ENCODE measurements at places on chromosomes 5 and 9.

- DNase-seq: no peak
Observed at GRCh38 chr5:66538126-66538525, 58.1 kb upstream of the MAST4 start.

- DNase-seq: no peak
Observed at GRCh38 chr9:136659861-136660784, 2.6 kb upstream of the EGFL7 start.

- DNase-seq: no peak
Observed at GRCh38 chr9:70954126-70954525, 167.3 kb downstream of the TRPM3 start.

GRCh38 chr9:136057236-136058081, 37.6 kb downstream of the NACC2 start:
- no peak for DNase-seq

DNA sequence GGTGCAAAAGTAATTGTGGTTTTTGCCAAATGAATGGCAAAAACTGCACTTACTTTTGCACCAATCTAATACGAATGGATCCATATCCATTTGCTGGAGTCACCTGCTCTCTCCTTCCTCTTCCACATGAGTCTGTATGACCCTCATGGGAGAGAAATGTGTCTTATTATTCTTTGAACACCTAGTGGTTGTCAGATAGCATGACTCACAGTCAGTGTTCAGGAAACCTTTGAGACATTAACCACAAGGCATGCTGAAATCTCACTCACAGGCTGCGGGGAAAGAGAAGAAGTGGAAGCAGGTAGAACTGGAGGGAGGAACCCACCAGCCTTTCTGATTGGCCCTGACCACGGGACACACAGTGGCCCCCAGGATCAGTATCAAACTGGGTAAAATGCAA, 222.8 kb upstream of the KLF4 start:
- DNase-seq: no peak

DNA sequence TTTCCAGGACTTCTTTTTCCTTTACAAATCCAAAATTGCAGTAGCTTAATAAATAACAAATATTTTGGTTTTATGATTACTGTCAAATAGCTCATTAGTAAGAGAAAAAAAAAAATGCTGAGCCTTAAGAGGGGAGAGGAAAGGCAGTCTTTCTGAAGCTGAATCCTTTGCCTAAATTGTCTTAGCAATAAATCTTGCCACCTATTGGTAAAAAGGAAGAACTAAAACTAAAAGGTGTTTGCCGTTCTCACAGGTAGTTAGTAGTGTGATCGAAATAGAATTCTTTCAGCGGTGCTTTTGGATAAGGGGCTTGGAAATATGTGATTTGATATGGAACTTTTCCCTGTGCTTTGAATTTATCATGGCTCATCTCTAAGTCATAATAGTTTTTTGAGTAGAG, 31.2 kb downstream of the PIK3R1 start:
- no peak for DNase-seq

DNA sequence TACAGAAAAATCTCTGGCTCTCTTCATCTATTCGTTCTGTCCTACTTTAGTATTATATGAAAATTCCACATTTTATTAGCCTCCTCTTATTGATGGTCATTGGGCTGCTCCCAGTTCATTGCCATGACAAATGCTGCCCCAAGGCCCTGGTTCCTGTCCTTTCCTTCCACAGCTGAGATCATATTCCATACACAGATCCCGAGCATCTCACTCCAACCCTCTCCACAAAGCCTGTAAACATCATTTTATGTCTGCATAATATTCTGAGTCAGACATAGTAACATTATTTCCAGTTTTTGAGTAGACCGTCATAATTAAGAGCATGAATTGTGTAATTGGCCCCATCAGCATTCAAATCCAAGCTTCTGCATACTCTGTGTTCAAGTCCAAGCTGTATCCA, 86.3 kb downstream of the MVB12B start:
- DNase-seq: no peak

DNA sequence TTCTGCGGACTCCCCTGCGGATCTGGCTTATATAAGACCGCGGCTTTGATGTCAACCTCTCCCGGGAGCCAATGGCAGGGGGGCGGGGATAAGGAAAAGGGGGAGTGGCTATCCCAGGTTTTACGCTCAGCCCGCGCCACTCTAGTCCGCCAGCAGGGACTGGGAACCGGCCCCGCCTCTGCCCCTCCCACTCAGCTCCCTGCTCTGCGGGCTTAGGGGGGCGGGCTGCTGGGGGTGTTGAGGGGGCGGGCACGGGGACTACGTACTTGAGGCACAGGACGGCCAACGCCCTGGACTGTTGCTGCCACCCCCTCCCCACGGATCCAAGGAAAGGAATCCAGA, at the start of gene HAND1:
HAND1 (minus strand) TSS at position 4 of the 342 bp plus-strand sequence. CDS start 219 bp downstream, outside the sequence.
- DNase-seq: no peak

DNA sequence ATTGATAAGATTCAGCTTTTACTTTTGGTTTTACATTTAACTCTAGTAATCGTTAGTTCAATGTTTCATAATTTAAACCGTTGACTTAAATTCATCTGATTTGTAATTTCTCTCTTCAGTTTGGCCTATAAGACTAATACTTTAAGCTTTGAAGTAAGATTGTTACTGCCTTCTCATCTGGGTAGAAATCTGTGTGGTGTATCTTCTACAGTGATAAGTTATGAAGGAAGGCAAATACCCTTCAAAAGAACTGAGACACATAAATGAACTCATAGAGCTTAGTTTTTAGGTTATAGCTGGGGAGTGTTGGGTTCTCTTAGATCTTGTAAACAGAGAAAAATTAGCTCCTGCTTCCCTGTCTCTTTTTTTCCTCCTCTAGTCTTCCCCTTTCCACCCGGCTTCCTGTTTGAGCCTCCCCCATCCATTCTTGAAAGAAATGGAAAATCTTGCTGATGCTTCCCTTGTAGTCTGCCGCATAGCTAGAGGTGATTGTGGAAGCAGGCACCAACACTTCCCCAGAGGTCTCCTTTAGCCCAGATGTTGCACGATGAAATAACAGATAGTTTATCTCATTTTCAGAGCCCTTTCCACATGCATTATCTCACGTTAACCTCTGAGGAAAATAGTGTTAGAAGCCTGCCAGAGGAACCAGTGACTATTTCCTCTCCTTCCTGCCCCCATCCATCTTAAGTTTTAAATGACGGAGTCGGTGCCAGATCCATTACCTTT, 2.0 kb upstream of the F2RL2 start:
- no peak for DNase-seq

GRCh38 chr9:95580812-95581761, 64.3 kb upstream of the PTCH1 start:
- DNase-seq: no peak

GRCh38 chr5:145316282-145316681, 518.9 kb downstream of the PRELID2 start:
- no peak for DNase-seq

DNA sequence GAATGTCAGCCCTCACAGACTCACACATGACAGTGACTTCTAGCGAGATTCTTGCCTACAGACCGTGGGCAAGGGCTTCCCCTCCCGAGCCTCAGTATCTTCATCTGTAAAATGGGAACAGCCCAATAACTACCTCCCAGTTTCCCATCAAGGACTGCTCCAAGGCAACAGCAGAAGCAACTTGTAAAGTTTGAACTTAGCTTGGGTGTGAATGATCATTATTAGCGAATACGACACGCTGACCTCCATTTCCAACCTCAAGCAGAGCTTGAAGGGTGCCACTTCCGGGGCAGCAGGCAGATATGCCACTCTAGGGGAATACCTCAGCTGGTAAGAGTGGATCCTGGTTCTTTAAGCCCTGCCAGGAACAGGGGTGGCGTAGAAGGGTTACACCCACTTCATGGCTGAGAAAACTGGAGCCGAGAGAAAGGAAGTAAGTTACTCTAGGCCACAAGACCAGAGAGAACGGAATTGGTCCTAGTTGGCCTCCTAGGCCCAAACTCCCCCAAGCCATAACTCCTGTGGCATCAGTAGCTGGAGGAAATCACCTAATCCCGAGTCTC, 2.0 kb downstream of the RNF44 start:
- no peak for DNase-seq

Data from stimulated activated CD8-positive, alpha-beta memory T cell treated with anti-CD3 and anti-CD28 coated beads, Interleukin-4, amount 100 ng/mL, for 1 hour (primary cell).